NB4 (cell line): ENCODE measurements at places on chromosomes 12 and 14.

GRCh38 chr14:88327497-88327896, 4.4 kb upstream of the KCNK10 start:
- DNase-seq: no peak

GRCh38 chr12:8513256-8513655, at the start of gene CLEC4D:
TSS of gene CLEC4D (plus strand) at chr12:8513503. CDS start at chr12:8513733, 230 bp downstream.
- DNase-seq: peak; percentile 54

DNA sequence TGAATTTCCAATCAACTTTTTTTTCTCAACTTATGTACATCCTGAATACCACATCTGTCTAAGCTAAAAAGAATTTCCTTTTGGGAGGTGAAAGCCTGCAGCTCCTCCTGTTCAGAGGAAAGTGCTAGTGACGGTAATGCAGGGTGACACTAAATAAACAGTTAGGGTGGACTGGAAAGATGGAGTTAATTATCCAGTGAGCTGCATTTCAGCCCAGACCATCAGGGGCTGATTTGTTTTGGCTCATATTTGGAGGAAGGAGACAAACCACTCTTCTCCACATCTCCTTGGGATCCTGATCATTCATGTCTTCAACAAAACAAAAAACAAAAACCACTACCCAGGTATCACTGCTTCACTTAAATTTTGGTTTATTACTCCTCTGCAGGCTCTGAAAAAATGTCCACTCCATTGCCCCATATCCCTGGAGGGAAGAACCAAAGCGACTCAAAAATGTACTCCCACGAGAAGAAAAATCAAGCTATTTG, 5.1 kb upstream of the SIX1 start:
- DNase-seq: no peak

- DNase-seq: no peak
Measured at GRCh38 chr14:60509438-60510253, 700 bp downstream of the SIX6 start.

DNA sequence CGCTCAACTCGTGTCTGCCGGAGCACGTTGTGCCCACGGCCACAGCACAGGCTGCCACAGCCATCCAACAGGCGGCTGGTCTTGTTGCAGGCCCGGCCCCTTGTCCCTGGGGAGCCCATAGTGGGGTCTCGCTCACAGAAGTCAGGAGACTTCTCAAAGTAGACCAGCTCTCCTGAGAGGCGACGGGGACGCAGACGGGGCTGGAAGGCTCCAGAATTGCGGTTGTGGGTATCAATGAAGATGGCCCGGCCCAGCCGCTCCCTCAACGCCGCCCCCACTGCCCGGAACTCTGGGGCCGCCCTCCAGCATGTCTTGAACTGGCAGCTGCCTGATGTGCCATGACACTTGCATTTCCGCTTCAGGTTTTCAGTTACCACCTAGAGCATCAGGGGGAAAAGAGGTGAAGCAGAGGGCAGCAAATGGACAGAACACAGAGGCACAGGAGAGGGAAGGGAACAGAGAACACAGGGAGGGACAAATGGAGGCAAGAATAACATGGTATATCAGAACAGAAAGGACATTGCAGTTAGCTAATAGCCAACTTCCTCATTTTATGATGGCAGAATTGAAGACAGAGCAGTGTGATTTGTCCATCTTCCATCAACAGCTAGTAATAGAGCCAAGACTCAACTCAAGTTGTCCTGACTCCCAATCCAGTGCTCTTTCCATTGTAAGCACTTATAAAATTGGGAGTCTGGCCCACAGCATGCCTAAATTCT, 5.2 kb downstream of the WNT10B start:
- peak; percentile 65 for DNase-seq

- peak; percentile 1 for DNase-seq
Measured at GRCh38 chr14:37122288-37122687, 50.1 kb downstream of the SLC25A21 start.

DNA sequence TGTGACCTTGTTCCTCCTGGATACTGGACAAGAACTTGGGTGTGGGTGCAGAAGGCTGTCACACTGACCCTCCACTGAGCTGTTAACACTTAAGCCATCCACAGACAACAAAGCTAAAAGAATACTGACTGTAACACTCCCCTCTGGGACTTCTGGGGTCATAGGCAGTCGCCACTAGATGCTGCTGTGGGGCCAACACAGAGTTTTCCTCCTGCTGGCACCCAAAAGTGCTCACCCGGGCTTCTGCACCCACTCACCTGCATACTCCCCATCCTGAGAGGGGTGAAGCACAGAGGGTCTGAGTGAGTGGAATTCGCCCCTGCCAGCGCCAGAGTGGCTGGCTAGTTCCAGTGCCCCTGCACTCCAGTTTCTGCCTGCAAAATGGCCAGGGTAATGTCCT, 422.4 kb upstream of the LMO3 start:
- DNase-seq: peak; percentile 2

DNA sequence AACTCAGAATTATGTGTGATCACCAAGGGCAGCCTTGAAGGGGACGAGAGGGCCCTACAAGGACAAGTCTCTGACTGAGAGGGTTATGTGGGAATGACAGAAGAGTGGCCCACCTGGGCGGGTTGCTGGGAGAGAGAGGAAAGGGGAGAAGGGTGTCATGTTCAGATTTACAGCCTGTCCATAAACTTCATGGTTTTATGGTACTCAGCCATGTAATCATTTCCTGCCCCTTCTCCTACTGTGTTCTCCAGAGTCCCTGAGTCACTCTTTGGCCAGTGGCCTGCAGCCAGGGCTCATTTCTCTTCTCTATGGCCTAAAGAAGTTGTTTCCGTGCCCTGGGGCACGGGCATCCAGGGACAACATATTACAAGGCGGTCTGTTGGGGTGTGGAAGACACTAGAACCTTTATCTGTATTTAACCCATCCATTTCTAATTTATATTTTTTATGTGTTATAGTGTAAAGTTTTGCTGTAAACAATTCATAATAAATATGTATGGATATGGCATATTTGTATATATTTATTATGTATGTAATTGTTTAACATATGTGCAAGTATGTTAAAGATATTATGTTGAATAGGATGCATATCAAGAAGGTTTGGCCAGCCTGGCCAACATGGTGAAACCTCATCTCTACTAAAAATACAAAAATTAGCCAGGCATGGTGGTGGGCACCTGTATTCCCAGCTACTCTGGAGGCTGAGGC, 26.9 kb downstream of the DDX47 start:
- DNase-seq: no peak
